ENCODE measurements at places on chromosomes 7 and 10. TPM values are rescaled to one million over a fixed set of nuclear protein-coding genes. Genes with fewer than 3 reads are reported as not detected.

Gene ENTPD1
- total RNA-seq: 29.7 TPM

Gene COBL
- not detected for total RNA-seq

Gene TCAF2
- 50.8 TPM for total RNA-seq

Gene ANXA11
- total RNA-seq: 271 TPM

Gene ARHGAP22
- total RNA-seq: 0.25 TPM

Gene KEL
- 0.30 TPM for total RNA-seq

Gene TSPAN13
- total RNA-seq: 0.48 TPM

Gene SFMBT2
- total RNA-seq: 25.8 TPM

Gene AUTS2
- total RNA-seq: 17.7 TPM

Gene MYPN
- total RNA-seq: not detected

Gene OR13A1
- not detected for total RNA-seq

GRCh38 chr10:129293991-129294700, 172.9 kb upstream of the MGMT start:
- no peaks in the 10 kb centered on the region for H3K4me1 ChIP-seq
- H3K27ac ChIP-seq: no peak overlapping the region
- no peaks in the 10 kb centered on the region for H3K36me3 ChIP-seq
- H3K27me3 ChIP-seq: no peaks in the 10 kb centered on the region
- no peak for DNase-seq

DNA sequence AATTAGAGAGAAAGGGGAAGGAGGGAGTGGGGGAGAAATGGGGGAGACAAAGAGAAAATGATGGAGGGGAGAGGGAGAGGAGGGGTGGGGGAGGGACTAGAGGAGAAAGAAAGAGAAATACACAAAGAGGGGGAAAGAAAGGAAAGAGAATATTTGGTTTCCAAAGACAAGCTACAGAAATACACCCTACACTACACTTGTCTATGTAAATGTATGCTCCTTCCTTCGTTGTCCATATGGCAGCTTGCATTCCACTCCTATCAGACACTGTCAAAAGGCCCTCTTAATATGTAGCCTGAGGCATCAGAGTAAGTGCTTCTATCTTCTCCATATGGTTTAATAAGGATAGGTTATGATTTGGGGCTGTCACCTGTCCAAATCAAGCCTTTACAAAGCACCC, 92.8 kb upstream of the FEZF1 start:
- no peak for DNase-seq
- no peak overlapping the region for H3K4me3 ChIP-seq
- no peaks in the 10 kb centered on the region for H3K4me1 ChIP-seq
- no peaks in the 10 kb centered on the region for H3K36me3 ChIP-seq
- H3K27ac ChIP-seq: no peak overlapping the region

DNA sequence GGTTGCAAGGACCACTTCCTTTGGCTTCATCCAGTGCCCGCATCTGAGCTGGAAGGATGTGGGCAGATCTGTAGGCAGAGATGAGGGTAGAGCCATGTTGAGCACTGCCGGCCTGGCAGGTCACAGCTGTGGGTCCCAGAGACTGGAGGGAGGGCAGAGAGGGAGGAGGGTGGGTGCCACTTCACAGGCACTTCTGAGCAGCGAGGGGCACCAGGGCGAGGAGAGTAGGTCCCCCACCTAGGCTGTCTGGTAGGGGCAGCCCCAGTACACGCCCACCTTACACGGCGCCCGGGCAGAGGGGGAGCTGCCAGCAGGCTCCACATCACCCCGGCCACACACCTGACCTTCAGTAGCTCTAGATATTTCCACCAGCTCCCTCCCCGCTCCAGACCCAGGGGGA, 473.0 kb upstream of the FOXK1 start:
- no peaks in the 10 kb centered on the region for H3K4me1 ChIP-seq
- no peaks in the 10 kb centered on the region for H3K36me3 ChIP-seq
- DNase-seq: no peak
- no peak overlapping the region for H3K27ac ChIP-seq

- no peaks in the 10 kb centered on the region for H3K36me3 ChIP-seq
- H3K27ac ChIP-seq: no peak overlapping the region
- H3K4me3 ChIP-seq: no peak overlapping the region
- no peaks in the 10 kb centered on the region for H3K27me3 ChIP-seq
Measured at GRCh38 chr10:22816298-22816653, 101.9 kb upstream of the PIP4K2A start.

DNA sequence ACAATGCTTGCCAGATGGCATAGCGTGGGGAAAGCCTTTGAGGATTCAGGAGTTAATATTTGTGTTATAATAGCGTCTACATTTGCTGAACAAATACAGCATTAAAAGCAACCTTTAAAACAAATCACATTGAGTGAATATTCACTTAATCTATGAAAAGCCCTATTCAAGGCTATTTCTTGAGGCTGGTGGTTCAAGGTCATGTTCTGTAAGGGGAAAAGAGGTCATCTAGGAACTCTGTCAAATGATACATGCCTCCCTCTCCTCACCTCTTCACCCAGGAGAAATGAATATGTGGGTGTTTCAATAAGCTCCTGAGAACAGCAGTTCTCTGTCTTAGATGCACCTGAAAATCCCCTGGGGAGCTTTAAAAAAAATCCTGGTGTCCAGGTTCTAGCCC, 303.0 kb downstream of the ELMO1 start:
- H3K4me3 ChIP-seq: no peak overlapping the region
- H3K27me3 ChIP-seq: no peaks in the 10 kb centered on the region
- no peak overlapping the region for H3K27ac ChIP-seq
- no peak for DNase-seq
- H3K36me3 ChIP-seq: peaks cover 41% of the 10 kb centered on the region

GRCh38 chr7:101386177-101386557, 23.5 kb downstream of the COL26A1 start:
- H3K4me1 ChIP-seq: peaks cover 12% of the 10 kb centered on the region
- no peak overlapping the region for H3K27ac ChIP-seq
- peaks cover 13% of the 10 kb centered on the region for H3K27me3 ChIP-seq

- peaks cover 29% of the 10 kb centered on the region for H3K4me1 ChIP-seq
- no peak for DNase-seq
- peaks cover 7% of the 10 kb centered on the region for H3K36me3 ChIP-seq
Measured at GRCh38 chr10:73094986-73095480, 1.6 kb downstream of the P4HA1 start.

DNA sequence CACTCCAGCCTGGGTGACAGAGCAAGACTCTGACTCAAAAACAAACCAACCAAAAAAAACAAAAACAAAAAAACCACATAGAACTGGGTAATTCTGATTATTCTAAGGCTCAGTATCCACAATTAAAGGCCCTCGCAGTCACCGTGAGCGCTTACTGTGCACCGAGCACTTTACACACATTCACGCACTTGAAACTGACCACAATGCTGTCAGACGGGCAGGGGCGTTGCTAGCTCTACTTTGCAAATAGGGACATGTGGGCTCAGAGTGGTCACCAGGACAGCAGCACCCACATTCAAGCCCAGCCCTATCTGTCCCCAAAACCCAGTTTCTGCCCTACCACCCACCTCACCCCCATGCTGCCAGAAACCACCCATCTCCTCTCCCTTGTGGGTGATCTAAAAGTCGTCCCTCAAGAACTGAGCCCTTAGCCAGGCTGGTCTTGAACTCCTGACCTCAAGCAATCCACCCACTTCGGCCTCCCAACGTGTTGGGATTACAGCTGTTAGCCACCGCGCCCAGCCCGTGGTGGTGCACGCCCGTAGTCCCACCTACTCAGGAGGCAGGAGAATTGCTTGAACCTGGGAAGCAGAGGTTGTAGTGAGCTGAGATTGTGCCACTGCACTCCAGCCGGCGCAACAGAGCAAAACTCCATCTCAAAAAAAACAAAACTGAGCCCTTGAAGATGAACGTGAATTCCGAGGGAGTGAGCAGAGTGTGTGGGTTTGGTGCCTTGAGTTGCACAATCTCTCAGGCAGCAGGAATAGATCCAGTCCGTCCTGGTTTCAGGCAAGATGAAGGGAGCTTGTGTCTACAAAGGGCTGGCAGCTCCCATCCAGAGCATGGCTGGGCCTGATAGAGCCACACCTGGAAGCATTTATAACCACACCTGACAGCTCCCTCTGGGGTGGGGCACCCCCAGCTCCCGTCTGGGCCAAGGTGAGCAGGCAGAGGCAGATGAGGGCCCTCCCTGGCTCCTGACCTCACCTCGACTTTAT, 5.4 kb upstream of the HSPB1 start:
- peaks cover 9% of the 10 kb centered on the region for H3K27me3 ChIP-seq
- no peak overlapping the region for H3K27ac ChIP-seq
- H3K36me3 ChIP-seq: no peaks in the 10 kb centered on the region
- H3K4me1 ChIP-seq: peaks cover 5% of the 10 kb centered on the region
- H3K4me3 ChIP-seq: no peak overlapping the region
- DNase-seq: no peak

DNA sequence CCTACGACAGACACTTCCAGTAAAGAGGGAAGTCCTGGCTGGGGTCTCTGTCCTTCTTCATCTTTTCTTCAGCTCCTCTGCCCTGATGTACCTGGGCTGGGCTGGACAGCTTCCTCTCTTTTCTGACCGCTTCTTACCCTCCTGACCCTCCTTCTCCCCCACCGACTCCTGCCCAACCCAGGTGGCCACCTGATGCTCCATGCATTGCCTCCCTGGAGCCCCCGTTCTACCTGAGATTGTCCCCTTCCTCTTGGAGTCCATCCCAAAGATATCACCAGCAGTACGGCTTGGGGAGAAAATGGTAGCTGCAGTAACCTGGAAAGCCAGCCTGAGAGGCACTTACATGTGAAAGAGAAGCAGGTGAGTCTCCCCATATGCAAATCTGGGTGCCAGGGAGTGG, 566.3 kb downstream of the TCERG1L start:
- no peaks in the 10 kb centered on the region for H3K36me3 ChIP-seq
- no peak overlapping the region for H3K27ac ChIP-seq
- no peak for DNase-seq
- no peaks in the 10 kb centered on the region for H3K4me1 ChIP-seq

DNA sequence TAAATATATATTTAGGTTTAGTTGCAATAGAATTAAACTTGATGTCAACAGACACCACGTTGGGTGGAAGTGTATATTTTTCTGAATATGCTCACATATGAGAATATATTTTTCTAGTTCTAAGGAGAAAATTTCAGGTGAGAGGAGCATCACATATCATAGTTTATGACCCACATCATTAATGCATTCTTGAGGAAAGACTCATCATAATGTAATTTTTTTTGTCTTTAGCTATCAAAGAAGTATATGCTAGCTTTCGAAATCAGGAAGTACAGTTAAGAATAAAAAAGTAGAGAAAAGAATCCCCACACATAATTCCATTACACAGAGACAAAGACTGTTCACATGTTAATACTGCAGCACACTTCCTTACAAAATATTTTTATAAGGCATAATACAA, 30.4 kb downstream of the A1CF start:
- peaks cover 14% of the 10 kb centered on the region for H3K27me3 ChIP-seq
- H3K36me3 ChIP-seq: no peaks in the 10 kb centered on the region
- H3K4me3 ChIP-seq: no peak overlapping the region
- DNase-seq: no peak
- no peak overlapping the region for H3K27ac ChIP-seq
- no peaks in the 10 kb centered on the region for H3K4me1 ChIP-seq

DNA sequence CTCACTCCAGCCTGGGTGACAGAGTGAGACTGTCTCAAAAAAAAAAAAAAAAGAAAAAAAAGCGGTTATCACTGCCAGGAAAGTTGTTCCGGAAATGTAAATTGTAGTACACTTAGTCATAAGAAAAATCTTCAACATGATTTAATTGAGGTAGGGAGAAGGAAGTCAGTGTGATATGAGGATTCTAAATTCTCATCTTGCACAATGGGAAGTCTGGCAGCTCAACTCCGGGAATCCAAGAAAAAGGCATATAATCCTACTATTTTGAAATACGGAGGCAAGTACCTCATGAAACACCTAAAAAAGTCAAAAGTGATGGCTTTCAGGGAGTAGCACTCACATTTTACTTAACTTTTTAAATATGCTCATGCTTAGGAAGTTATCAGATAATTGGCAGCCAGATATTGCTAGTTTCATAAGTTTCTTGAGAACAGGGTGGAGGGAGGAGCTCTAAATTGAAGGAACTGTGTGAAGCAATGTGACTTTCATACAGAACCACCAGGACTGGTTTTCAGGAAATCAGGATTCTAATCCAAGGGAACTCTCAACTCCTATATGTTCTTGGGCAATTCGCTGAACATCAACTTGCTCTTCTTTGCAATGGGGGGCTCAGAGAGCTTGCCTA, 2.7 kb upstream of the C7orf25 start:
- no peak overlapping the region for H3K4me3 ChIP-seq
- H3K27ac ChIP-seq: peak overlapping the region; percentile 81
- no peaks in the 10 kb centered on the region for H3K27me3 ChIP-seq
- H3K36me3 ChIP-seq: peaks cover 58% of the 10 kb centered on the region
- peaks cover 62% of the 10 kb centered on the region for H3K4me1 ChIP-seq

GRCh38 chr7:70325509-70326101, 727.3 kb downstream of the AUTS2 start:
- no peak overlapping the region for H3K27ac ChIP-seq
- peaks cover 8% of the 10 kb centered on the region for H3K4me1 ChIP-seq

DNA sequence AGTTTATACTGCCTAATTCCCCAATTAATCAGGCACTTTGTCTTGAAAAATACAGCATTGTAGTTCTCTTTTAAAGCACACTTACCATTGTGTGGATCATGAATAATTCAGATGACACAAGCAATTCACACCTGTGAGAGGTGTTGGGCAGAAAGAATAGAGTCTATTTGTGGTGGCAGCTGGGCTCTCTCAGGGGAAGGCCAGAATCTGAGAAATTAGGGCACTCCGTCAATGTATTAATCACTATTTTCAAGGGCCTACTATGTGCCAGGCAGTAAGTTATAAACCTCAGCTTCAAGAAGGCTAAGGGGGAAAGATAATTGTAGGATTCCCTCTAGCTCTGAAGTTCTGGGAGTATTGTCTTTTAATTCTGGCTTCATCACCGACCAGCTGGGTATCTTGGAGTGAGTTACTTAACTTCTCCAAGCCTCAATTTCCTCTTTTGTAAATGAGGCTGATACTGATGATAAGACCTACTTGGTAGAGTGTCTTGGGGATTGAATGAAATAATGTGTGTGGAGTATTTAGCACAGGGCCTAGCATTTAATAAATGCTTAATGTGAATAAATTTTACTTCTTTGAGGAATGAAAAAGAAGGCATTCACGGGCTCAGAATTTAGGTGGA, 2.5 kb downstream of the CHN2 start:
- no peak for DNase-seq
- peaks cover 55% of the 10 kb centered on the region for H3K27me3 ChIP-seq
- H3K36me3 ChIP-seq: no peaks in the 10 kb centered on the region
- peaks cover 21% of the 10 kb centered on the region for H3K4me1 ChIP-seq
- H3K27ac ChIP-seq: no peak overlapping the region

GRCh38 chr7:98681511-98681910, 64.4 kb downstream of the NPTX2 start:
- no peaks in the 10 kb centered on the region for H3K36me3 ChIP-seq
- H3K4me1 ChIP-seq: no peaks in the 10 kb centered on the region
- DNase-seq: no peak
- H3K4me3 ChIP-seq: no peak overlapping the region

Measured in activated CD4-positive, alpha-beta memory T cell treated with anti-CD3 and anti-CD28 coated beads, Interleukin-2, amount 10 ng/mL, durations not matched to agents 7 days and 5 days (primary cell).